ENCODE measurements at places on chromosomes 7 and 10.

DNA sequence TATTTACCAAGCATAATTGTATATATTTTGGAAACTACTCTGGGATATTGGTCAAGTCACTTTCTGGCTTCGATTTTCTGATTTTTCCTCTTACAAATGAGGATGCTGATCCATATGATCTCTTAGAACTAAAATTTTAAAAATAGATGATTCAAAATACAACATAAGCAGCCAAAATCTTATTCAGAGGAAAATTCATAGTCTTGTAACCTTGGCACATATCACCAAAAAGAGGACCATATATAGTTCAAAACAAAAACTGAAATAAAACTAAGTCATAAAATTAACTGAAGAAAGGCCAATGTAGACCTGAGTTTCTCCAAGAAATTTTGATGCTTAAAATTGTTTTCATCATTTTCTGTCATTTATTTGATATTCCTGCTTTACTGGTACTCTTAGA lies 768.3 kb downstream of the SORCS3 start:
- no peak for DNase-seq

DNA sequence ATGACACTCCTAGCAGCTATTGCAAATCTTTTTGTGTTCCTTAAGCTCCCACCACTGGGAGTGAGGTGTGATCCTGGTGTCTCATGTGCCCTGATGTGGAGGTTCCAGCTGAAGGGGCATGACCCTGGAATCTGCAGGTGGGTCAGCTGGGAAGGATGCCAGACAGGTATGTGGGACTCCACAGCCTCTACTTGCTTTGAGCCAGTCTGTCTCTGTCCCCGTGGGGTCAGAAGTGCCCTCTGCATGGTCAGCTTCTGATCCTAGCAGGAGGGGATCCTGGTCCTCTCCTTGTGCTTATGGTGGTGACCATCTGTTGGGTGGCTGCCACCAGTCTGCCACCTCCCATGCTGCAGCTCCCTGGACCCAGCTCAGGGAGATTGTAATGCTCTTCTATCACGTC lies 51.1 kb upstream of the COMTD1 start:
- no peak for DNase-seq

GRCh38 chr7:44633254-44634186 lies 27.1 kb downstream of the OGDH start:
- DNase-seq, result no peak

DNA sequence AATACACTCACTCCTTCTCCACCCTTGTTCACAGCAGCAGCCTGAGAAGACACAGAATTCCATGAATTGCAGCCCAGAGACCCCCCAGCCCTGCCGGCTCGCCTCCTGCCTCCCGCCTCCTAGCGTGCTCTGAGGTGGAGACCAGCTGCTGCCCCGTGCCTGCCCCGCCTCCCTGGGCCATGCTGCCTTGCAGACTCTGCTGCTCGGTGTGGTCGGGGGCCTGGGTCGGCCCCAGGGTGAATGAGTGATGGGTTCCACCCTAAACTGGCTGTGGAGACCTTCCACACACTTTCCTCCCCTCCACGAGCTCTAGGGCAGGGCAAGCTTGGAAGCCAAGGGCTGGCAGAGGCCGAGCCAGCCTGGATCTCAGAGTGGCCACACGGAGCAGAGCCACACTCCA lies 479.3 kb downstream of the DNAJB6 start:
- no peak for DNase-seq

GRCh38 chr7:34198231-34198641 lies 292.9 kb downstream of the BMPER start:
- DNase-seq, result no peak

GRCh38 chr10:129101232-129101980 lies 365.6 kb upstream of the MGMT start:
- DNase-seq, result no peak

- DNase-seq, result peak; percentile 22
Observed at GRCh38 chr10:109773288-109774120, 149.8 kb downstream of the XPNPEP1 start.

DNA sequence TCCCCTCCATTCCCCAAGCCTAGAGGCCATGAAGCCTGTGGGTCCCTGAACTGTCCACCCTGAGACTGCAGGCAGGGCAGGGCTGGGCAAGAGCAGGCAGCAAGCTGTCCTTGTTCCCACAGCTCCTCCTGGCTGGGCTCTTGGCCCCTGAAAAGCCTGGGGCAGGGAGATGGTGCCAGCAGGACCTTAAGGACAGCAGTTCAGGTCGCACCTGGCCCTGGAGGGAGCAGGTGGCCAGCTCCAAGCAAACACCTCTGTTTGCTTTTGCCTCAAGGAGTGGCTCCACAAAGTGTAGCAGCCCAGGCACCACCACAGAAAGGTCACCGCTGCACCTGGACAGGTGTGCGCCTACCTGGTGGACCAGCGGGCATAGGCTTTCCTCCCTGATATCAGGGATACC lies 5.2 kb downstream of the RET start:
- no peak for DNase-seq

All from D341Med (cell line).